ENCODE measurements at places on chromosomes 13 and 19.

GRCh38 chr13:79227418-79227817 is 178.6 kb downstream of the RBM26 start:
- no peak for DNase-seq

- DNase-seq: no peak
Observed at GRCh38 chr13:23583491-23583890, 13.3 kb downstream of the TNFRSF19 start.

- DNase-seq: no peak
Observed at GRCh38 chr13:91058066-91058465, 289.4 kb upstream of the MIR17HG start.

GRCh38 chr13:40409278-40409677 is 257.2 kb downstream of the FOXO1 start:
- DNase-seq: no peak

GRCh38 chr13:113650731-113651148 is 7.3 kb downstream of the ATP4B start:
- no peak for DNase-seq

GRCh38 chr13:42617221-42617620 is 43.3 kb downstream of the TNFSF11 start:
- no peak for DNase-seq

GRCh38 chr19:49676136-49676783 is 811 bp upstream of the PRMT1 start:
- DNase-seq: peak; percentile 88

DNA sequence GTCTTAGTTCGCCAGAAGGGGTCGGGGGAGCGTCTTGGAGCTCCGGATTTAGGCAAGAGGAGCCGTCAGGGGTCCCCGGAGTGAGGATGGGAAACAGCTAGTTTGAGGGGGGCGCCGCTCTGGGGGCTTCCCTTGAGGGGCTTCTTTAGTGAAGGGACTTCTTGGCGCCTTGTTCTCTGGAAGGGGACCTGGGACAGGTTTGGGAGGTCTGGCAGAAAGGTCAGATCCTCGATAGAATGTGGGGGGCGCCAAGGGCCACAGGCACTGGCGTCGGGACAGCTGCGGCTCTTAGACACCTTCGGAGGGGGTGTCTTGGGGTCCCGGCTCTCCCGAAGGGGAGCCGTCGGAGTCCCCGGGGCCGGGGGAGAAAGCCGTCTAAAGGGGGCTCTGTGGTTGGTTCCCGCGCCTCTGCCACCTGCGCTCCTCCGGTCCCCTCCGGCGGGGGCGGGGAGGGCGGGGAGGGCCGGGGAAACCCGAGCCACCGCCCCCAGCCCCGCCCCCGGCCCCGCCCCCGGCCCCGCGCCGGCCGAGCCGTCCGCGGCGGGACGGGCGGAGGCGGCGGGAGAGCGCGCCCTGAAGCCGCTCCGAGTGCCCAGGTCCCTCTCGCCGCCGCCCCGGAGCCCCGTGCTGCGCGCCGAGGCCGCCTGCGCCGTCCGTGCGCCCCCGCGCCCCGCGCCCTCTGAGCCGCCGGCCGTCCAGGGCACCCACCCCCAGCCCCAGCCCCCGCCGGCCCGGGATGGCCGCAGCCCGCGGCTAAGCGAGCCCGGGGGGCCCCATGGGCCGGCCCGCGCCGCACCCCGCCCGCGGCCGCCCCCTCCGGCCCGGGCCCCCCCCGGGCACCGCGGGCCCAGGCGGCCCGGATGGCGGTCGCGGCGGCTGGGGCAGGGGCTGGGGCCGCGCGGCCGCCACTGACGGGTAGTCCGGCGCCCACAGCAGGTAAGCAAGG is at the start of gene NRTN:
Gene NRTN, plus strand, starts transcription at position 552 of the 946 bp plus-strand sequence. CDS start 19,099 bp downstream, outside the sequence.
- DNase-seq: no peak

- DNase-seq: no peak
Observed at GRCh38 chr13:70964874-70965273, 856.6 kb upstream of the KLHL1 start.

DNA sequence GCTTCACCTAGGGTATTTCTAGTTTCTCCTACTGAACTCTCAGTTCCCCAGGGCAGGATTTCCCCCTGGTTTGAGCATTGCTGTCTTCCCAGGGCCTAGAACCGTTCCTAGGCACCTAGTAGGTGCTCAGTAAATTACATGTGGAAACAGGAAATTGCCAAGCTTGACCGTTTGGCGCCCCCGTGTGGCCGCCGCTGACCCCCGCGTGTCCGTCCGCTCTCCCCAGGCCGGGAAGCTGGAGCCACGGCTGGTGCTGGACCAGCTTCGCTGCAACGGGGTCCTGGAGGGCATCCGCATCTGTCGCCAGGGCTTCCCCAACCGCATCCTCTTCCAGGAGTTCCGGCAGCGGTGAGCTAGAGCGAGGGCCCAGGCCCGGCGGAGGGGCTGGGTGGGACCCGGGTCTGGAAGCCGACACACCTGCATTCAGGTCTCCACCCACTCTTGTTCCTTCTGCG is 55.5 kb downstream of the MYH14 start:
- no peak for DNase-seq

- no peak for DNase-seq
Observed at GRCh38 chr19:16605553-16605994, 22.4 kb downstream of the MED26 start.

DNA sequence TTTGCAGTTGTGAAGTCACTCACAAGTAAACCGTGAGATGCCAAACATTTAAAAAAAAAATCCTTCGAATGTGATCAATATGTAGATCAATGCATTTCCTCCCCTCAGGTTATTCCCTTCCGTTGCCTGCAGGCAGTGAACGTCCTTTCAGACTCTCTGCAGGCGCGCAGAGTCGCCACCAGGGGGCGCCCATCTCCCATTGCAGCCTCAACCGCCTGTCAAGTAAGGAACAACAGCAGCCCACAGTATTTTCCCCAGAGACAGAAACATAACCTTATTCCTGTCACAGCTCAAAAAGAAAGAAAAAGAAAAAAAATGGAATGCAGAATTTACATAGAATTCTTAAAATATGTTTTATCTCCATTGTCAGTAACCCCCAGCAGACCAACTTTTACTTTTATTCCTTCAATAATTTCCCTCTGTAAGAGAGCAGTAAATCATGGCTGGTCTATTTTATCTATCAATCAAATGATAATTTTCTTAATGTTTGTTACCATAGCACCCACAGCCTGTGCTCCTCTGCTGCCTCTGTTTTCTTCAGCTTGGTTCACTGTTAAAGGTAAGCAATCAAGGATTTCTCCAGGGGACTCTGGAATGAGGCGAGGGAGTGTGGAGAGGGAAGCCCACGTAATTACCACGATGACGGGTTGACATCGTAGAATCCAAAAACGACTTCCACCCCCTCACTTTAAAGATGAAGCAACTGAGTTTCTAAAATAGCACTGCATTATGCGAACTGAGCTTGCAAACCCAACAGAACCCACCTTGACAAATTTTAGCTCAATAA is 637.6 kb upstream of the ARGLU1 start:
- no peak for DNase-seq

GRCh38 chr19:872266-872951 is 12.9 kb downstream of the CFD start:
- no peak for DNase-seq

DNA sequence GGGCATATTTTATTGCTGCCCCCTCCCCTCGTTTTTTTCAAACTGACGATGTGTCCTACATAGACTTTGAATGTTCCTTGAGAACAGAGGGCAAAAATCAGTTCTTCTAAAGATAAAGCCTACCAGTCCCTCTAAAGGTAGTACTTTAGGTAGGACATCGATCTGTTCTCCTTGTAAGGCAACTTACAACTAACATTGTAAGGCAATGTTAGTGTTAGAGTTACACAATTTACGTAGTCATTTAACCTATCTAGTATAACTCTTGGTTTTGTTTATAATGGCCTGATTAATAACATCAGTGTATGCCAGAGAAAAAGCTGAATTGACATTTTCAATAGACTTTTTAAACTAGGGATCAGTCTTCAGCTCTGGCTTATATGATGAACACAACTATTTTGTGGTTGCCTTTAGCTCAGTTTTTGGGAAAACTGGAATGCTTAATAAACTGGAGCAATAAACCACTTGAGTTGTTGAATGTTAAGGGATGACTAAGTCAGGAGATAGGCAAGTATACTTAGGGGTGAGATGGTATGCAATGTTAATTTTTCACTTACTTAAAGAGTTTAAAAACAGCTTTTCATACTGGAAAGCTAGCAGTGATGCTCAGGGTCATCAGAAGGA is 2.2 kb downstream of the NDFIP2 start:
- no peak for DNase-seq

- no peak for DNase-seq
Observed at GRCh38 chr19:2533686-2534422, 57.9 kb downstream of the GADD45B start.

DNA sequence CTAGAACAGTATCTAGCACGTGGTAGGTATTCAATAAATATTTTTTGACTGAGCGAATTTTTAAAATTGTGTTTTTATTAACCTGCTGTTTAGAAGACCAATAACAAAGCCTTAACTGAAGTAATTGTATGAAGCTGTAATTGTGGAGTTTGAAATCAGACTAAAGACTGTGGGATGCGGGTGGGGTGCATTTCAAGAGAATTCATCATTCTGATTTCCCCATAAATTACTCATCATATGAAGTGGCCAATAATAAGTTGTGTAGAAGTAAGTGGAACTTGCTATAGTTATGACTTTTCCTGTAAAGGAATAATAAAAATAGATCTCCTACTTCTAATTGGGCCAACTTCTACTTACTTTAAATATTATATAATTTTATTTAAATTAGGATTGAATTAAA is 449.3 kb downstream of the PCDH9 start:
- no peak for DNase-seq

- DNase-seq: no peak
Observed at GRCh38 chr19:48433337-48433736, 12.4 kb upstream of the GRWD1 start.

DNA sequence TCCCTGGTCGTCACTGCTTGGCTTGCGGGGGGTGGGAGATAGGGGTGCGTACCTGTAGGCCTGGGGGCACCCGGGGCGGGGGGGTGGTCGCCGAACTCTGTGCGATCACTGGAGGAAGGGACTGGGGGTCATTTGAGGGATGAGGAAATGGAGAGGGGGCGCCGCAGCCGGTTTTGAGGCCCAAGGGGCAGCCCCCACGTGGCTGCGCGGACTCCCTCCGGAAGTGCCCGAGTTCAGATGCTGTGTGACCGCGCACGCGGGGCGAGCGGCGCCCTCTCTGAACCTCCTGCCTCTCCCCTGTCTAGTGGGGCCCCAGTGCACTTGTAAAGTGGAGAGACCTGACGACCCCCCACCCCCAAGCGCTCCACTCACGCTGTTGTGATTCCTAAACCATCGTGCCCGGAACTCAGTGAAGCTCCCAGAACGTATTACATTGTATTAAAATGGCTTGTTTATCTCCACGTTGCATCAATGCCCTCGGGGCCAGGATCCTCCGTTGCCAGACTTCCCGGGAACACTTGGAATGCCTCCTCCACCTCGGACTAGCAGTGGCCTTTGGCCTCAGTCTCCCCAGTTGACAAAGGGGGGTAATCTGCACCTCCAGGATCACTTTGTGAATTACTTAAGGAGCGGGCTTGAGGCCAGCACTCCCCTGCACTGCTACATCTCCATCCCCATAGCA is 3.0 kb upstream of the NANOS3 start:
- DNase-seq: no peak

GRCh38 chr19:38975861-38976271 is 324 bp upstream of the FBXO17 start:
- DNase-seq: no peak

DNA sequence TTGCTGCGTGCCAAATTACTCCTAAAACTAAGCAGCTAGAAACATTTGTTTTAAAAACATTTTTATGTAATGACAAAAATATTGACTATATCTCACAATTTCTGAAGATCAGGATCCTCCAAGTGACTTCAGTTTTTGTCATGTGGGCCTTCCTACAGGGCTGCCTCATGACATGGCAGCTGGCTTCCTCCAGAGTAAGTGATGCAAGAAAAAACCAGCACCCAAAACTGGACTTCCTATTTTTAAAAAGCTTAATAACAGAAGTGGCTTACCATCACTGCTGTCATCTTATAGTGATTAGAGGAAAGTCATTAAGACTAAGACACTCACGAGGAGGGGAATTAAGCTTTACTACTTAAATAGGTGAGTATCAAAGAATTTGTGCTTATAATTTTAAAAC is 681.7 kb downstream of the PCDH17 start:
- no peak for DNase-seq

- DNase-seq: peak; percentile 81
Observed at GRCh38 chr13:23888658-23889614, at the start of gene MIPEP. Gene MIPEP (minus strand): TSS chr13:23889400. CDS start chr13:23889320, 80 bp downstream.

- no peak for DNase-seq
Observed at GRCh38 chr19:52296400-52296772, 583 bp upstream of the ZNF480 start.

- no peak for DNase-seq
Observed at GRCh38 chr13:50519866-50520265, 323.6 kb downstream of the DLEU7 start.

GRCh38 chr19:12953138-12953798 is 3.8 kb downstream of the GADD45GIP1 start:
- no peak for DNase-seq

- peak; percentile 94 for DNase-seq
Observed at GRCh38 chr19:2543463-2544442, 67.8 kb downstream of the GADD45B start.
